ENCODE measurements at places on chromosomes 1 and 21.

DNA sequence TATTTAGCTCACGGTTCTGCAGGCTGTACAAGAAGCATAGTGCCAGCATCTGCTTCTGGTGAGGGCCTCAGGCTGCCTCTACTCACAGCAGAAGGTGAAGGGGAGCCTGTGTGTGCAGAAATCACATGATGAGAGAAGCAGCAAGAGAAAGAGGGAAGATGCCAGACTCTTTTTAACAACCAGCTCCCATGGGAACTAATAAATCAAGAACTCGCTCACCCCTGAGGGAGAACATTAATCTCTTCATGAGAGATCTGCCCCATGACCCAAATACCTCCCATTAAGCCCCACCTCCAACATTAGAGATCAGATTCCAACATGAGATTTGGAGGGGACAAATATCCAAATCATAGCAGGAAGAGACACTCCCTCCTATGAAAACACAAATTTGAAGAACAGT lies 74.1 kb downstream of the OLFML2B start:
- no peak for DNase-seq

GRCh38 chr1:186948535-186948934 lies 119.8 kb downstream of the PLA2G4A start:
- DNase-seq, result no peak

DNA sequence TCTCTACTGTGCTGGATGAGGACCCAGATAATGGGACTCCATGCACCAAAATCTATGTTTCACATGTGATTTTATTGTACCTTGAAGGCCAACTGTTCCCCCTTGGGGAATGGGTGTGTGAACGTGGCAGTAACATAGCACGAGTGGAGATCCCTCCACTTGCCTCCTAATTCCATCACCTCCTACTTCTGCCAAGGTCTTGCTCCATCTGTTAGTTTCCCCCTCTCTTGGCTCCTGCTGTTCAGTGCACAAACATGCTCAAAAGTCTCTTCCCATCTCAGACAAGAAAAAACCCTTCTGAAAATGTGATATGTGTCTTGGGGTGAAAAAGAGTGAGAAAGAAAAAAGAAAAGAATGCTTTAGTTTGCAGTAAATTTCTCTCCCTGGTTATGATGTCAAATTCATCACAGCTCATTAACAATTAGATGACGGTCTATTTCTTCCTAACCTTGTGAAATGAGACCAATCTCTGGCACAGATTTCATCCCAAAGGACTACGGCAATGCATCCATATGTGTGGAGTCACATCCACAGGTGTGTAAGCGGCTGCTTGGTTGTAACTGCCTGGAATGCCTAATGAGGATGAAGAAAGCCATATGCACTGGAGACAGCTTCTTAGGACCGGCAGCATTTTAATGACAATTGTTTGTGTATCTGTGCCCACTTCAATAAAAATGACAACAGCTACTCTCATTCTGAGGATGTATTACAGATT lies 79.3 kb upstream of the DIRAS3 start:
- no peak for DNase-seq

DNA sequence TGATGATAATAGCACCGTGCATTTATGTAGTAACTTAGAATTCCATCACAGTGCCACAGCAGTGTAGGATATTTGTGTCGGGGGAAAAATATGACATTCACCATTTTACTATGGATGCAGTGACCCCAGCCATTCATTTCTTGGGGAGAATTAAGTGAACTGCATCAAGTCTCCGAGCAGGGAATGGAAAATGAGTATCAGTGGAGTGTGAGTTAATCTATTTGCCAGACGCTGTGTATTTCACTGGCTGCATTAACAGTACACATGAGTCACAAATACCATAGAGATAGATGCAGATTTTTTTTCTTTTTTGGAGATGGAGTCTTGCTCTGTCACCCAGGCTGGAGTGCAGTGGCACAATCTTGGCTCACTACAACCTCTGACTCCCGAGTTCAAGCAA lies 33.8 kb upstream of the SLC45A1 start:
- no peak for DNase-seq

- no peak for DNase-seq
Measured at GRCh38 chr1:202281316-202282024, 60.3 kb downstream of the UBE2T start.

DNA sequence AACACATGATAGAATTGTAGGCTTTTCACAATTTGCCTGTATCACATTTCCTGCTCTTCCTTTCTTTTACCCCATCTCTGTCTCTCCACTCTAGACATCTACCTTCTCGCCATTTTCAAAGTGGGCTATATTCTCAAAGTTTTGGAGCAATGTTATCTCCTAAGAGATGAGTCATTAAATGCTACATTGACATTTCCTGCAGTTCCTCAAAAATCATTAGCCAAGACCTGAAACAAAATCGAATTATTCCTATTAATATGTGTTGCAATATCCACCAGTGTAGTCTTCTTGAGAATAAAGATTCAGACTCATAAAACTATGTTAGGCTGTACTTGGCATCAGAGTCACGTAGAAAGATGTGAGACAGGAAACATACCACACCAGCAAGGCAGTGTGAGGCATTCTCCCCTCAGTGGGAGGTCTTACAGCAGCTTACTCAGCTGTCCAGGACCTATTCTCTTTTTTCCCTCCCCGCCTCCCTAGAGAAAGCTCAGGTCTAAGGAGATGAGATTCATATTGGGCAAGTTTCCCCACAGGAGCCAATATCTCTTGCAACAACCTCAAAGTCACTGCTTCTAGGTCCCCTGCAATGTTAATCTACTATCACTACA lies 38.8 kb downstream of the FRRS1 start:
- DNase-seq, result no peak

GRCh38 chr1:229326601-229327000 lies 16.2 kb downstream of the CCSAP start:
- DNase-seq, result no peak

DNA sequence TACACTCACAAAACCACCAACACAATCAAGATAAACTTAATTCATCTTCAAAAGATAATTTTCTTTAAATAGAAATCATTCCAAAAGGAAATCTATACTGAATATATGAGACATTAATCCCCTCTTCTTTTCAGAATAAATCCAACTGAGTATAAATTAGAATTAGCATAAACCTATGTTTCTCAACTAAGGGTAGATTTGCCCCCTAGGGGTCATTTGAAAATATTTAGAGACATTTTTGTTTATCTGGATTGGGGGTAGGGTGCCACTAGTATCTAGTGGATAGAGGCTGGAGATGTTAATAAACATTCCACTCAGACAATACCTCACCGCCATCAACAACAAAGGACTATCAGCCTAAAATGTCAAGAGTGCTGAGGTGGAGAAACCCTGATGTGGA lies 6.5 kb upstream of the TNFSF4 start:
- DNase-seq, result no peak

Data from stimulated activated CD4-positive, alpha-beta T cell treated with anti-CD3 and anti-CD28 coated beads, Interleukin-1b, Interleukin-23, amount 100 ng/mL, for 48 hours (primary cell).